ENCODE measurements at places on chromosomes 1 and 21.

DNA sequence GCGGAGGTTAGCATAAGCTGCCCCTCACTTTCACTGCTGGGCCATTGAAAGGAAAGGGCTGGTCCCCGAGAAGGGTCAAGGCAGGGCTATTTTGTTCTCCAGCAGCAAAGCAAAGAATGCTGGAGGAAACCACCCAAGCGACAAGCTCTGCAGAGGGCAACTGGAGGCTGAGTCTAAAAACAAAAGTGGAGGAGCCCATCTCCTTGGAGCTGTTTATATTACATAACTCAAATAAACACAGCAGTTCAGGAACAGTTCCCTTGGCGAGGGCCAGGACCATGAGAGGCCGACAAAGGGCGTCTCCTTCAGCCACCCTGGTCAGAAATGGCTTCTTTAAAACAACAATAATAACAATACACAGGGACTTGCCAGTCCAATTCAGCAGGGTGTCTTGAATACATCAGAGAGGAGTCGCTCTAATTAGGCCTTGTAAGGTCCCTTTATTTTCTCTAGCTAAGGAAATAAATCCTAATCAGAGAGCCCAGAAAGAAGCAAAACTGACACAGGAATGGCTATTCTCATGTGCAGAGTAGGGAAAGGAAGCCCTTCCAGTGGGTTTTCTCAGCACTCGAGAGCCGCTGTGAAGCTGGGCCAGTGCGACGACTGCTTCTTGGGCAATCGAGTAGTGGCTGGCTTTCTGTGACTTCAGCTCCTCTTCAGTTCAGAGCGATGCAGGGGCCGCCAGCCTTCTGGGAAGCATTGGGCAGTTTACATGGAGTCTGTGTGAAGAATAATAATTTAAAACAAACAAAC, 57.0 kb upstream of the TARBP1 start:
- DNase-seq = no peak

GRCh38 chr1:153794624-153795329, 19.6 kb downstream of the SLC27A3 start:
- no peak for DNase-seq

DNA sequence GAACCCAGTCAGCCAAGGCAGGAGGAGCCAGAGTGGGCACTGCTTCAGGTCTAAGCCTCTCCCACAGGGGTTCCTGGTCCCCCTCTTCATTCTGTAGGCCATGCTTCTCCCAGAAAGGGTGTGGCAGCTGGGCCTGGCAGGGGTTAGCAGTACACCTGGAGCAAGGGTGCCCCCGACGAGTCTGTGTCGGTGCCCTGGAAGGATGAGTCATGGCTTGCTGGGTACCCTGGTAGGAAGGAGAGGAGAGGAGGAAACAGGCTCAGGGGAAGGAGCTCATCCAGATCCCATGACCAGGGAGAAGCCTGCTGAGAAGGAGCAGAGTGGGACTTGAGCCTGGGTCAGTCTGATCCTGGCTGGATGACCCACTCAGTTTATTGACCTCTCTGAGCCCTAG, 10.3 kb downstream of the KDF1 start:
- DNase-seq = peak; percentile 25

DNA sequence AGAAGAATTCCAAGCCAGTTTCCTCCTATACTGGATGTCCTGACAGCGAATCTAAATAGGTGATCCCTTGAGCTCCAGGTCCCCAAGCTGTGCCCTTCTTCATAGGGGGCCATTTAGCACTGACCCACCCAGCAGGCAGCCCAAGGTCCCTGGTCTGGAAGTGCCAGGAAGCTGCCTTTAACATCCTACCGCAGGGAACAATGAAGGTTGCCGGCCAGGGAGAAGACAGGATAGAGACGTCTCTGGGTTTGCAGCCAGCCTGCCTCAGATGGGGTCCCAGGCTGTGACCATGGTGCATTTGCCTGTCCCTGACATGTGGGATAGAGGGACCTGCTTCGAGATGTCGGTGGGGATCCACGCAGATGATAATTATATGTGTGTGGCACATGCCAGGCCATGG, 2.7 kb upstream of the RIPK4 start:
- no peak for DNase-seq

DNA sequence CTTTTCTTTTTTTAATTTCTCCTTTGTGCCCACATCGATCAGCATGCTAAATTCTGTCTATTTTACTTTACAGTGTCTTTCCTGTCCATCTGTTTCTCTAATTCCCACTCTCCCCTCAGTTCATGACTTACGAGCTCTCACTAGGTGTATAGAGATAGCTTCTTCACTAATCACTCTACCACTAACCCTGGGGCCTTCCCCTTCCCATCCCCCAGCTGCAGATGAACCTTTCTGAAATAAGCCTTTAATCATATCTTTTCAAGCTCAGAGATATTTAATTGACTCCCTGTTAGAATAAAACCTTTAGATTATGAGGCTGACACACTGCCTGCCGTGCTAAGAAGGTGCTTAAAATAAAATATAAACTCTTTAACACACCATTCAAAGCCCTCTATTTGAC, 66.3 kb upstream of the BMP8A start:
- no peak for DNase-seq

- no peak for DNase-seq
Measured at GRCh38 chr21:36127250-36127904, 7.5 kb upstream of the CBR3 start.

DNA sequence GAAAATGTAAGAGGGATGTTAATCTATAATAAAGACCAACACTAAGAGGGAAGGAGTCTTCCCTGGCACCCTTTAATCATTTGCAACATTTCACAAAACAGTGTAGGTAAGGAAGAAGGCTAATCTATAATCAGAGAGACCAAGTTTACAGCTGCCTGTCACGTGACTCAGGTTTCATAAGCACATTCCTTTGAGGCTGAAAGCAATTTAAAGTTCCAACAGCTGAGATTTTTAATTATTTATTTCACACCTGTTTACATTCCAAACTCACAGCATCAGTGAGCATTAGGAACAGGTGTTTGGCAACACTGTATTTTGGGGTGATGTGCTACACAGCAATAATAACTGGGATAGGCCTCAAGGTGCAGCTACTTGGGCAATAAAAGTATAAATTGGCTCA, 75.7 kb upstream of the PGBD5 start:
- DNase-seq = no peak

Measured in RWPE1 (cell line).